Bladder microvascular endothelial cell (primary cell): ENCODE measurements at places on chromosomes 2 and 18. TPM values are rescaled to one million over a fixed set of nuclear protein-coding genes. Genes with fewer than 3 reads are reported as not detected.

Gene C2orf92
- total RNA-seq = 0.97 and 4.0 TPM in 2 replicates

Gene TEKT4
- total RNA-seq = not detected in 2 replicates

Gene LGALSL
- 2.9 and 4.3 TPM in 2 replicates for total RNA-seq

Gene PJVK
- 0.32 and 1.3 TPM in 2 replicates for total RNA-seq

Gene LIMS4
- 14.7 and 42.7 TPM in 2 replicates for total RNA-seq

Gene TUBA3E
- not detected in 2 replicates for total RNA-seq

Gene CD28
- total RNA-seq = under 0.01 TPM in 1 of 2 replicates, not detected in the other

Gene CD226
- 0.32 and 1.0 TPM in 2 replicates for total RNA-seq

Gene CUL3
- 44.2 and 102 TPM in 2 replicates for total RNA-seq

Gene GALR1
- not detected in 2 replicates for total RNA-seq

Gene SCN7A
- total RNA-seq = not detected in 2 replicates

Gene RIT2
- total RNA-seq = not detected in 2 replicates

Gene GALNT5
- total RNA-seq = under 0.01 and 0.06 TPM in 2 replicates

Gene PIEZO2
- total RNA-seq = 0.49 and 270 TPM in 2 replicates

Gene ACVR1C
- total RNA-seq = under 0.01 TPM in 1 of 2 replicates, not detected in the other

Gene MYO3B
- total RNA-seq = not detected in 2 replicates

Gene AQP12A
- not detected in 2 replicates for total RNA-seq

Gene SELENOI
- total RNA-seq = 8.9 and 24.4 TPM in 2 replicates

Gene PLEK
- 0.06 and 0.16 TPM in 2 replicates for total RNA-seq

Gene TMEM169
- total RNA-seq = under 0.01 and 0.50 TPM in 2 replicates

Gene MATN3
- total RNA-seq = 1.0 and 1.9 TPM in 2 replicates

Gene REG1B
- total RNA-seq = not detected in 2 replicates

Gene ABCB11
- under 0.01 TPM in 2 replicates for total RNA-seq

Gene CD8B2
- not detected in 2 replicates for total RNA-seq

Gene DCTN1
- total RNA-seq = 101 and 183 TPM in 2 replicates

Gene RGPD3
- under 0.01 and 0.19 TPM in 2 replicates for total RNA-seq

Gene COL5A2
- total RNA-seq = 28.2 and 266 TPM in 2 replicates

Gene FTCDNL1
- total RNA-seq = 0.16 and 1.0 TPM in 2 replicates

Gene SH3RF3
- 3.1 and 12.3 TPM in 2 replicates for total RNA-seq

Gene LYPD1
- total RNA-seq = 0.65 and 3.1 TPM in 2 replicates

Gene DNAJC5G
- total RNA-seq = 0.16 and 4.4 TPM in 2 replicates

Gene LRATD1
- total RNA-seq = 2.1 and 2.7 TPM in 2 replicates

Gene GATA6
- total RNA-seq = 0.44 and 0.49 TPM in 2 replicates

Gene GREB1L
- total RNA-seq = 1.3 and 9.7 TPM in 2 replicates

Gene FZD7
- 0.16 and 0.25 TPM in 2 replicates for total RNA-seq

Gene PAX8
- 0.16 and 0.31 TPM in 2 replicates for total RNA-seq

Gene KLHL41
- under 0.01 and 0.13 TPM in 2 replicates for total RNA-seq

Gene DBI
- total RNA-seq = 115 and 132 TPM in 2 replicates

Gene RNASEH1
- total RNA-seq = 25.3 and 28.0 TPM in 2 replicates

Gene NT5DC4
- not detected in 2 replicates for total RNA-seq

Gene L3MBTL4
- 0.16 and 10.8 TPM in 2 replicates for total RNA-seq

Gene EN1
- not detected in 2 replicates for total RNA-seq

Gene REG3A
- not detected in 2 replicates for total RNA-seq

Gene ALPG
- total RNA-seq = not detected in 2 replicates

Gene UGT1A3
- total RNA-seq = not detected in 2 replicates

Gene TMEM17
- total RNA-seq = 0.65 and 1.1 TPM in 2 replicates

Gene PROM2
- 0.44 TPM in 1 of 2 replicates, not detected in the other for total RNA-seq

Gene CFC1
- total RNA-seq = not detected in 2 replicates
